NCI-H2107 (cell line): ENCODE measurements at places on chromosomes 5 and 9.

DNA sequence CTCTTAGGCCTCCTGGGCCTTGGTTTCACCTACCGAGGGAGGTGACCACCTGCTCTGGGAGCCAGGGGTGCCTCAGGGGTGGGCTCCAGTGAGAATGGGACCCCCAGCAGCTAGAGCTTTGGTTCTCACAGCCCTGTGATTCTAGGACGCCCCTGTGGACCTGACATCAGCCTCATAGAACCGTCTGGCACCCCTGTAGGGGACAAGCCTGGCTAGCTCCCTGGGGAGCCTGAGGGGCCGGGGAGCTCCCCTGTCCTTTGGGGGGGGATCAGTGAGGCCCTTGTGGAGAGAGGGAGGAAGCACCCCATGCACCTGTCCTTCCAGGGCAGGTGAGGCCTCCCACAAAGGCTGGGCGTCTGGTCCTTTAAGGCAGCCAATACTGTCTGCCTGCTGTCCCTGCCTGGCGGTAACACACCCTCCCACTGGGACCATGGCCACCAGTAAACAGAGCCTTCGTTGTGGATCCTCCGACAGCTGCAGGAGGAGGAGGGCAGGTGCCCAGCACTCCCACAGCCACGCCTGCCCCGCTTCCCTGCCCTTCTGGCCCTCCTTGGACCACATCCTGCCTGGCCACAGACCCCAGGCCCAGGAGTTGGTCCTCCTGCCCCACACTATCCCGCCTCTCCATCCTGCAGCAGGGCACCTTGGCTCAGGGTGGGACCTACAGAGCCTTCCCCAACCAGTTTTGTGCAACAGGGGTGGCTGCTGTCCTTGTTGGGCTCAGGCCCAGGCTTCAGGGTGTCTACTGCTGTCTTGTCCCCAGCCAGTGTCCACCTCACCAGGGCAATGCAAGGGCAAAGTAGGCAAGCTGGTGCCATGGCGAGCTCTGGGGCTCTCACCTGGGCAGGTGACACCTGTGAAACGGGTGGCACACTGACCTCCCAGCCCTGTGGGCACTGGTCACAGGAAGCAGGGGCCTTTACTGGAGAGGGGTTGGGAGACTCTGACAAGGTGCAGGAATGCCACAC is 3.0 kb upstream of the TUBB4B start:
- DNase-seq: peak; percentile 79

- DNase-seq: no peak
Measured at GRCh38 chr9:17624571-17624970, 45.7 kb downstream of the SH3GL2 start.

- no peak for DNase-seq
Measured at GRCh38 chr9:114203410-114204140, 48.2 kb downstream of the COL27A1 start.

- peak; percentile 53 for DNase-seq
Measured at GRCh38 chr5:1568201-1568979, 44.6 kb upstream of the LPCAT1 start.

DNA sequence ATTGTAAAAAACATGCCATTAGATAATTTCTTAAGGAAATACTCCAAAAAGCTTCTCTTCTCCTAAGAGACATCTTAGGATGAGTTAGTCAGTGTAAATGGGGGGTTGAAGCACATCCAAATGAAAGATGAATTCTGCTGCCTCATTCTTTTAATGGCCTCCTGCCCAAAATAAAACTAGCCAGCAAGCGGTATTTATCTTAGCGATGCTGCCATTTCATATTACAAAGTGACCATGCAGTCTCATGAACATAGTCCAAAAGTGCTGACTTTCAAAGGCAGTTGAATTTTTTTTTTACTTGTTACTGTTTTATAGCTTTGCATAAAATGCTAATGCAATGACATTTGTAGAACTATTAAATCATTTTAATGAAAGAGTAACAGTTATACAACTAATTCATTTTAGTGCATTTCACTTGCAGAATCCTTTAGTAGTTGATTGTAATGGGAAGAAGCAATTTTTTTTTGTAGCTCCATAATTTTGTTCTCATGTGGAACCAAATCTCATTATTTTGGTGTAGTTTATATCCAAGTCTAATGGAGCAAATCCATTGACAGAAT is 151.5 kb downstream of the CAVIN4 start:
- DNase-seq: no peak

DNA sequence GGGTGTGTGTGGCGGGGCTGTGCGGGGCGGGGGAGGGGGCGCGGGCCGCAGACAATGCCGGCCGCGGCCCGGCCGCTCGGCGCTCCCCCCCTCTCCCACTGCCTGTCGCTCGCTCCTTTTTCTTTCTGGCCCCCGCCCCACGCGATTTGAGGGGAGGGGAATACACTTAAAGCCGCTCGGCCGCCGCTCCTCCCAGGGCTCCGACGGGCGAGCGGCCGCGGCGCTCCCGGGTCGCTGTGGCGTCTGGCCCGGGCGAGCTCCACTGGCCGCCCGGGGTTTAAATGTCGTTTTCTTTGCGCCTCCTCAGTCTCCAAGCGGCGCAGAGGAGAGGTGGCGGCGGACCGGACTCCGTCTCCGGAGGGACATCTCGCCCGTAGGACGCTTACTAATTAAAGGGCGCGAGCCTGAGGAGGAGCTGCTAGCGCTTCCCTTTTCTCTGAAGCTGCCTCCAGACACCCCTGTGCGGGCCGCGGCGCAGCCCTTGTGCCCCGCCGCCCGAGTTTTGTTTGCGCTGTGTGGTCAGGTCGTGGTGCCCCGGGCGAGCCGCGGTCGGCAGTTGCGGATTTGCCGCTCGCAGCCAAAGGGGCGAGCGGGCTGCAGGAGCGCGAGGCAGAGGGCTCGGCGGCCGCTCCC is 1.4 kb downstream of the ZSWIM6 start:
- no peak for DNase-seq

- no peak for DNase-seq
Measured at GRCh38 chr5:67166460-67167285, 29.9 kb downstream of the CD180 start.

GRCh38 chr9:6902423-6902822 is 144.7 kb downstream of the KDM4C start:
- DNase-seq: no peak

GRCh38 chr9:18976221-18976708 is 56.7 kb downstream of the SAXO1 start:
- no peak for DNase-seq

DNA sequence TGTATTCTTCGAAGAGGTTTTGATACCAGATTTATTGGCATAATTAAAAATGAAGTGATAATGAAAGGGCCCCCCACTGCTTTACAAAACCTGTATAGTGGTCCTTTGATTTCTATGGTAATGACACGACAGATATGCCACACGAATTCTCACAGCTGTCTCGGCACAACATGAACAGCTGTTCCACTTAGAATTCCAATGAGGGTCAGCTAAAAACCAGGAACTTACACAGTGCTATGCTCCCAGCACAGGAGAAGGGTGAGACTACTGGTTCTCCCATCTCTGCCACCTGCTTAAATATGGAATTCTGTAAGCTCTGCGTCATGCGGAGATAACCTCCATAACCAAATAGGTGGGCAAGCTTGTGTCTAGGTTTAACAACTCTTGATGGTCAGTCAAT is 183.0 kb upstream of the EFNA5 start:
- no peak for DNase-seq

GRCh38 chr5:129938077-129938476 is 33.8 kb downstream of the CHSY3 start:
- DNase-seq: no peak

GRCh38 chr9:126862104-126862761 is 1.8 kb downstream of the ZBTB34 start:
- DNase-seq: no peak

- DNase-seq: no peak
Measured at GRCh38 chr9:89929673-89930480, 325.1 kb downstream of the GADD45G start.

- DNase-seq: no peak
Measured at GRCh38 chr9:134963546-134963945, 45.8 kb upstream of the FCN1 start.

- no peak for DNase-seq
Measured at GRCh38 chr5:120614531-120615180, 150.6 kb downstream of the PRR16 start.

DNA sequence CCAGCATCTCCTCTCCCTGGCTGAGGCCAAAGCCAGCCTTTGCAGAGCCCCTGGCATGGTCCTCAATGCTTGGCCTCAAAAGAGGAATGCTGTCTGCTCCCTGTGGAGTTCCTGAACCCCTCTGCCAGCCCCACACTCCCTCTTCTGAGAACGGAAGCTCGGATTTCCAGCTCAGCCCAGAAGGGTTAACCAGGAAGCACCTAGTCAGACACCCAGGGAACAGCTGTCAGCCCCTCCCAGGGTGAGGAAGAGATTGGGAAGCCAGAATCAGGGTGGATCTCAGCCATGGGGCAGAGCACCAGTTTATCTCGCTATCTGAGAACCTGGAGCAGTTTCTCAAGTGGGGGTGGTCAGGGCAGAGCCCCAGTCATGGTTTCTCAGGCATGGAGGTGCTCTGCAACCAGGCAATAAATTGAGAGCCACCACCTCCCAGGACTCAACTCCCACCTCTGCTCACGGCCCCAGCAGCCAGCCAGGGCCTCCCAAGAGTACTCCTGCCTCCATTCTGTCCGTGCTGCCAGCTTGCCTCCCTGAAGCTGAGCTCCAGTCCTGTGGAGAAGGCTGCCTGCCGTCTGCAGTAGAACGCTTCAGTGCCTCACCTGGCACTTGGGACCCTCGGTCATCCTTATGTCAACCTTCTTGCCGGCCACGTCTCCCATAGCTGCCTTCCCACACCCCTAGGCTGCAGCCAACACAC is 7.6 kb downstream of the FOXE1 start:
- no peak for DNase-seq

DNA sequence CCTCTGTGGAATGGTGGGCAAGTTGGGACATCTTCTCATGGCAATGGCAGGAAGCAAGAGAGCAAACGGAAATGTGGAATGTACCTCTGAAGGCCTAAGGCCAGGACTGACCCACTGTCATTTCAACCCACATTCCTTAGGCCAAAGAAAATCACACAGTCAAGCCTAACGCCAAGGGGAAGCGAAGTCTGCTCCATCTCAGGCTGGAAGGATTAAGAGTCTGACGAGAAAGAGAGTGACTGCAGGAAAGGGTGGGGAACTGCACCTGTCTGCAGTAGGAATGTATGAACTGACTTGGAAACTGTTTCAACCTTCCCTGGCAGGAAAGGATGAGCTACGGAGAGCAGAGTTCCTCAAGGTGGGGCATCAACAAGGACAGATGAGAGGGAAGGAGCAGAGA is 90.2 kb upstream of the TAS2R1 start:
- DNase-seq: no peak

DNA sequence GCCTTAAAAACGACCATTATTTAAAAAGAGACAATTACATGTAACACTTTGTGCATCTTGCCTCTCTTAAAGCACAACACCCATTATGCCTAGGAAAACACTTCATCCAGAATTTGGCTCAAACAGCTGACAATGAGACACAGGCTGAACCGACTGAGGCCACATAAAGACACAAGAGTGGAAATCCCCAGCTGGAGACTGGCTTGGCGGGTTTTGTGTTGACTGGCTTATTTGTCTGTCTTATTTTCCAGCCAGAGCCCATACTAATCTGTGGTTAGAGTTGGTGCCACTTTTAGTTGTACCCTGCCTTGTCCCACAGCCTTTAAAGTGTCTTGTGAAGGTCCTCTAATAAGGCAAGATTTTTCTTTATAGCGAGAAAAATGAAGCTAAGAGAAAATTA is 21.2 kb downstream of the TRIM14 start:
- DNase-seq: peak; percentile 43

DNA sequence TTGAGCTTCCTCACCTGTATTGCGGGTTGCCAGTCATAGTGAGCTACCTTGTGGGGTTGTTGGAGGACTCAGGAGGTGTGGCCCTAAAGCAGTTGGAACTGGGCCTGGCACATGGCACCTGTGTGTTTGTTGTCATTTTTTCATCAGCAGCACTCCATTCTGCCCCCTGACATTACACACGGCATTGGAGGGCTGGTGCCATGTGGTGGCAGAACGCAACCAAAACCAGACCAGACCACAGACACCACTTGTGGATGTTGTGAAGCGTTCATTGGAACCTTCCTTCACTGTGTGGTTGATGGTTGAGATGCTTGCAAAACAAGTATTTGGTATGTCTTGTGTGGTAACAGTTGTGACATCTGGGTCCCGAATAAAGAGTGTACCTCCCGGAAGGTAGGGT is 113.2 kb upstream of the ERCC6L2 start:
- no peak for DNase-seq

DNA sequence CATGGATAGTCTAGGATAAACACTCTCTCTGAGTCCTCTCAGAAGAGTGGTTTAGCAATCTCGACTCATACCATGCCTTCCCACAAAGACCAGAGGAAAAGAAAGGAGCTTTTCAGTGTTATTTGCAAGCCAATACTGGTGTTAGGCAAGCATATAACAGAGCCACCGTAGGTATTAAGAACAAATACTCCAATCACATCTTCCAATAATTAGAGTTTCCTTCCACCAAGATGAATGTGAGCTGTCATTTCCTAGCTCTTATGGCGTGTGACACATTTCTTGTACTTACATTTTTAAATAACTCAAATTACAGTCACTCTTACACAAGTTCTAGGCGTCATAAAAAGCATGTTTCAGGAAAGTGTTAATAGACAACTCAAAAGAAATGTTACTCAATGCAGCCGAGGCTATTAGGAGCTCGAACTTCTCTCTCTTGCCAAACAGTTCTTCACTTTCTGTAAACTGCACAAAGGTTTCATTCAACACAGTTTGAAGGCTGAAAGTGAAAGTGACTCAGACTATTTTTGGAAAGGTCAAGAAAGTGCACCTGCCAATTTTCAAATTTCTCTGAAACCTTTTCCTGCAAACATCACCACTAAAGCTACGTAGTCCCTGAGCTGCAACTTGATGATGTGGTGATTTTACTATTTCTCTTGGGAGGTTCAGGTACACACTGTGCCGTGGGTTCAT is 153.8 kb downstream of the AUH start:
- DNase-seq: no peak

DNA sequence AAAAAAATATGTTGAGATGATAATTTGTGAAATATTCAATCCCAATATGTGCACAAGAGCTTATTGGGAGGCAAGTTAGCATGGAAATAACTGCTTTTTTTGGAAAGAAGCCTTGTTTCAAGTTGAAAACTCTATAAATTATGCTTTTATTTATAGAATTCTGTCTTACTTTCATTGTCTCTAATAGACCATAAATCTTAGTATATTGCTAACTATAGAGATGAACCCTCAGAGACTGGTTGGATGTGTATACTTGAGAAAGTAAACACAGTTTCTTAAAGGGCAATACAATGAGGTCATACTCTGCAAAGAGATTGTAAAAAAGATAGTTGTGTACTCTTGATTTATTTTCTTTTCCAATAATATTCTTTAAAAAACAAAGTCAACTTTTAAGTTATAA is 530.3 kb downstream of the SPATA31D1 start:
- DNase-seq: no peak

DNA sequence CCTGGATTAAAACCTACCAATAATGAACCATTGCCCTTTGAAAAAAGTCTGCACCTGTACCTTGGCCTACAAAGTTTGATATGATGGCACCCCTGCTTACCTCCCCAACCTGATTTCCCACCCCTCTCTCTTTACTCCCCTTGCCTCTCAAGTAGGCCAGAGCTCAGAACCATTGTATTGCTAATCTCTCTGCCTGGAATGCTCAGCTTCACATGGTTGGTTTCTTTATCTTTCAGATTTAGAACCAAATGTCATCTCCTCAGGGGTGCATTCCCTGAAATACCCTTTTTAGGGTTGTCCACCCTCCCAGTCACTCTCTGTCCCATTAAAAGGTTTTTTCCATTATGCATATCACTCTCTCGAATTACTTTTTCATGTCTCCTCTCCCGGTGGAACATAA is 116.6 kb upstream of the VCAN start:
- no peak for DNase-seq
